ENCODE measurements at places on chromosomes 6 and 20.

GRCh38 chr6:163147994-163148393 lies 266.5 kb upstream of the QKI start:
- DNase-seq: no peak

GRCh38 chr20:39631557-39631956 lies 669.4 kb downstream of the DHX35 start:
- no peak for DNase-seq

DNA sequence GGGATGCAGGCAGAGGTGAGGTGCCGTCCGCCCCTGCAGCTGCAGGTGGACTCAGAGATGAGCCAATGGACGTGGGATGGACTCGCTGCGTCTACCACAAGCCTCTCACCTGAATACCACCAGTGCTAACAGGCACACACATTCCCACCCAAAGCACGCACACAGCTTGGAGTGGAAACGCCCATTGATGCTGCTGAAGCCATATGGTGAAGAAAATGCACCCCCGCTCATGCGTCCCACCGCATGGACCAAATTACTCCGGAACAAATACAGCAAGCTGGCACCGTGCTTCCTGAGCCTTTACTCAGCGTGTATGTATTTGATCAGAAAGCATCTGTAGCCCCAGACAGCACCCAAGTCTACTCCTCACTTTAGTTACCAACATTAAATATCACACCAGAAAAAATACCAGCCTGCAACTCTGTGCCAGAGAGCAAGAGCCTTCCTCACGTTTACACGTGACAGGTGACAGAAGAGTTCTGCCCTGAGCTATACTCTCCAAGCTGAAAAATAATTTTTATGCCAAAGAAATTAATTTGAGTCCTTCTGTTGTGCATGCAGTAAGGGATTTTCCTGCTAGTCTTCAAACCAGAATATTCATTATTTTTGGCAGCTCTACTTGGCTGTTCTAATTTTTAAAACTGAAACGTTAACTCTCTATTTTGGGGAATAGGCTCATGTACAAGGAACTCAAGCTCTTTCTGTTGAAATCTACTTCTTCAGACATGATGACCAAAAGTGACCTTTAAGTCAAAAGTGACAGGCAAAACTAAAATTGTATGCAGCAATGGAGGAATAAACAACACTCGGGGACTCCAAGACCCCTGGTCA lies 58.2 kb upstream of the SYNDIG1 start:
- no peak for DNase-seq

DNA sequence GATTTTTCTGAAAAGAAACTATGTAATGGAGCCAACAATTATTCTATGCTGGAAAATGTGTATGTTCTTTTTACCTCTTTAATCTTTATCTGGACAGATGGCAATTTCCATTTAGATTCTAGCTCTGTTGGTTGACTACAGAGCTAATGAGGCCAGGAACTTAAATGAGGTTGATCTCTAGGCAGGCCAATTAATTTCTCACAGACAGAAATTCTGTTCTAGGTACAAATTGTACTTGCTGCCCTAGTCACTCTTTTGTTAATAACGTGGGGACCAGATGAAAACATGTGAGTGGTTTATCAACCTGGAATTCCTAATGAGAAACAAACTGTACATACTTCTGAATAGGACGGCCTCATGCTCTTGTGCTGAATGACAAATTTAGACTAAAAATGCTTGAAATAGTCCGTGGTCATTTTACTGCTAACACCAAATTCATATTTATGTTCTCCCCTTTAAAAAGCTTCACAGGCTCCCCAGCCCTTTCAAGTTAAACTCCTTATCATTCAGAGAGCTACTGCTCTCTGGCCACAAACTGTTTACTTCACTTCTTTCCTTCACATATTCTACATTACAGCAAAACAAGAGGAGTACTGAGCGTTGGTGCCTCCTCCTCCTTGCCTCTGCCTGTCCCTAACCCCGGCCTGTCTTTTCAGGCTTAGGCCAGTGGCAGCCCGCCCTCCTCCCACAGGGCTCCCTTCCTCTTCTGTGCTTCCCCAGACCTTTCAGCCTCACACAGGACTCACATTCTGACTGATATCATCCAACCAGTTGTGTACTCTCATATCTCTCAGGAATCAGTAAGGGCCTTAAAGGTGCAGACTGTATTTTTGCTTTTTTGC lies 41.4 kb downstream of the DTNBP1 start:
- no peak for DNase-seq

DNA sequence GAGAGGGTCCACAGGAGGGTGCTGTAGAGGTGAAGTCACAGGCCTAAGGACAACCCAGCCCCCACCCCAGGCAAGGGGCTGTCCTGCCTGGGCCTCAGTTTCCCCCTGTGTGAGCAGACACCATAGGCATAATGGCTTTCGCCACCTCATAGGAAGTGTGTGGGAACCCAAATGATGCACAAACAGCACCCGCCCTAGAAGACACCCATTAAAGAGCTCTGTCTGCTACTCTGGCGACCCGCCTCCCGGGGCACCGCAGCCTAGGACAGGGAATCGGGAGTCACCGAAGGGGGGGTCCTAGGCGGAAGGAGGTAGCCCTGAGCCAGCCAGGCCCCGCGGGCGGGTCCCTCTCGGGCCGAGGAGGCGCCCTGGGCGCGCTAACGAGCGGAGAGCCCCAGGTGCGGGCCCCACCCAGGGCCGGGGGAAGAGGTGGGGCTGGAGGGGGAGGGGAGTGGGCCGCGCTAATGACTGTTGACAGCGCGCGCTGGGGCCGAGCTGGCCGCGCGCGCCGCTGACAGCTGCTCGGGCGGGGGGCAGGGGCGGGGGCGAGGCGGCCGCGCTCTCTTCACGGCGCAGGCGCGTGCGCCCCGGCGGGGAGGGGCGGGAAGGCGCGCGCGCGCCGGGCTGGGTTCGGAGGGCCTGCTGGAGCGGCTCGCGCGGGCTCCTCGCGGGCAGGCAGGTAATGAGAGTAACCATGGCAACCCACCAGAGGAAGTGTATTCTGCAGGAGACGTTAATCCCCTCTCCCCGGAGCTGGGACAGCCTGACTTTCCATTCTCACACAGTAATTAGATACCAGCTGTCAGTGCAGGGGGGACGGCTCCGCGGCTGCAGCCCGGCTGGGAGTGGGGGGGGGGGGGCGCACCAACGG lies 48.9 kb downstream of the NOL4L start:
- DNase-seq: no peak
